ENCODE measurements at places on chromosomes 3 and 15.

DNA sequence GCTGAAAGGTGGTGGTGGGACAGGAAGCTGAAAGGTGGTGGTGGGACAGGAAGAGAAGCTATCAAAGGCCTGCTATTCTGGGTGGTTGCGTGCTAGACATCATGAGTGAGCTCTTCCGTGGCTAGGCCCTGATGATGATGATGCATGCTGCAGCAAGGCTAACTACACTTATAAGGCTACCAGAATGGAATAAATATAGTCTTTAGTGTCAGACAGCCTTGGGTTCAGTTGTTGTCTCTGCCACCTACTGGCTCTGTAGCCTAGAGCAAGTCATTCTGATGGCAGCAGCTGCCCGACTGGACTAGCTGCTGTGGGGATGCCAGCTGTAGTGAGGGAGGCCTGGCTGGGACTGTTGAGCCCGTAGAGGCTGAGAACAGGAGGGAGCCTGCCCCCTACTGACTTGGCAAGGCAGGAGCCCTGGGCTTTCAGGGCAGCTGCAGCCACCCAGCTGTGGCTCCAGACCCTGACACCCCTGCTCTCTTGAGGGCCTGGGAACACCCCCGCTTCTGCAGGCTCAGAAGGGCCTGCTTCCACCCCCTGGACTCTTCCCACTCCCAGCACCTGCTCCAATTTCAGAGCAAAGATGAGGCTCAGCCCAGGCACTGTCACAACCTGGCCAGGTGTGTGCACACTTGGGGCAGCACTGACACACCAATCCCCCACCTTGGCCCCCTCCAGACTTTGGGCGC, 21.4 kb upstream of the ZBED2 start:
- no peak for DNase-seq

- no peak for DNase-seq
Observed at GRCh38 chr15:92937901-92938300, 37.8 kb downstream of the CHD2 start.

DNA sequence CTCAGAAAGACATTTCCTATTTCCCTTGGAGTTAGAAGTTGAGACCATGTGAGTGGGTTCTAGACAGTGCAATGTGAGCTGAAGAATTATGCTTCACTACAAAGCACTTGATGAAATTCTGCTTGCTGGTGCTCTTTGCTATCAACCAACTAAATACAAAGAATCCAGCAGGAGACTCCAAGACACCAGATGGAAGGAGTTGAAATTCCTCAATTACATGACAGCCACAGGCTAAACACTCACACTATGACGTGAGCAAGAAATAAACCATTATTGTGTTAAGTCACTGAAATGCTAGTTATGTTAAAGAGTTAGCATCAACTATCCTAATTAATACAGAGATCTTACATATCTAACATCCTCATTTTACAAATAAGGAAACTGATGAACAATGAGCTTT, 8.2 kb upstream of the MAP4 start:
- DNase-seq = no peak

GRCh38 chr3:153166206-153166605, 4.2 kb downstream of the RAP2B start:
- DNase-seq = peak; percentile 69

GRCh38 chr3:120471643-120472042, 20.9 kb upstream of the FSTL1 start:
- no peak for DNase-seq

- no peak for DNase-seq
Observed at GRCh38 chr3:194373899-194374298, 4.4 kb upstream of the LRRC15 start.

DNA sequence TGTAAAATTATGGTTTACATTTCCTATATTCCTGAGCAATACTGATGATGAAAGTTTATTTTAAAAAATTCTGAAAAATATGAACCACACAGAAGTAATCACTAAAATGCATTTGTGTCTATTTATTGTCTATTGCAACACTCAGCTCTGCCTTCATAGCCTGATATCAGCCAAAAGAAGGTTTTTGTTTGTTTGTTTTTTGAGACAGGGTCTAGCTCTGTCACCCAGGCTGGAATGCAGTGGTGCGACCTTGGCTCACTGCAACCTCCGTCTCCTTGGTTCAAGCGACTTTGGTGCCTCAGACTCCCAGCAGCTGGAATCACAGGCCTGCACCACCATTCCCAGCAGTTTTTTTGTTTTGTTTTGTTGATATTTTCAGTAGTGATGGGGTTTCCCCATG, 1560.2 kb downstream of the SI start:
- no peak for DNase-seq

DNA sequence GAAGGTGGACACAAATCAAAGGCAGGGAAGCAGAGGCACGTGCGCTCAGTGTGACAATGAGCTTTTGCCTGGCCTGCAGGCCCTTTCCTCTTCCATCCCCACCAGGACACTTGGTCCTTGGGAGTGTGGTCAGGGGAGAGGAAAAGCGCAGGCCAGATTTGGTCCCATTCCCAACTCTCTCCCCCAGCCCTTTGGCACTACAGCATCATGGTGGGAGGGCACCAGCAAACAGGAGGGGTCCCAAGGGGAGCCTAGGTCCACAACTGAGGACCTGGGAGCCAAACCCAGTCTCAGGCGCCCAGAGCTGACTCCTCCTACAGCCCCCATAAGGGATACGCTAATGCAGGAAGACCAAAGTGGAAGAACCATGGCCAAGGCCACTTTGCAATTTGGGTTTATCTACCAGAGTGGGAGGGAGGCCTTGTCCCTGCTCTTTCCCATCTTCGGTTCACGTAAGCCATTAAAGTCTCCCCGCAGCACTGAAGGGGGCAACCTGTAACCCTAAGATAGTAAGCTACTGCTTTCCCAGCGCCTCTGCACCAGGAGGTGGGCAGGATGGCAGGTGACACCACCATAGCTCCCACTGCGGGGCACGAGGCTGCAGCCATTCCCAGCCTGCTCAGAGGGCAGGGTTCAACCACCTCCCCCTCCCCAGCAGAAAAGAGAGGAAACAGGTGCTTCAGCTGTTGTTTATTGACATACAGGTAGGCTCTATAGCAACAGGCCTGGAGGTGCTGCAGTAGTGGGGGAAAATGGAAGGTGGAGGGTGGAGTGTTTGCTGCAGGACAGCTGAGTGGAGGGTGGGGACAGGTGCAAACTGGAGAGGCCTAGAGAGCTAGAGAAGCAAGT, 993 bp upstream of the GRAMD2A start:
- DNase-seq = no peak

DNA sequence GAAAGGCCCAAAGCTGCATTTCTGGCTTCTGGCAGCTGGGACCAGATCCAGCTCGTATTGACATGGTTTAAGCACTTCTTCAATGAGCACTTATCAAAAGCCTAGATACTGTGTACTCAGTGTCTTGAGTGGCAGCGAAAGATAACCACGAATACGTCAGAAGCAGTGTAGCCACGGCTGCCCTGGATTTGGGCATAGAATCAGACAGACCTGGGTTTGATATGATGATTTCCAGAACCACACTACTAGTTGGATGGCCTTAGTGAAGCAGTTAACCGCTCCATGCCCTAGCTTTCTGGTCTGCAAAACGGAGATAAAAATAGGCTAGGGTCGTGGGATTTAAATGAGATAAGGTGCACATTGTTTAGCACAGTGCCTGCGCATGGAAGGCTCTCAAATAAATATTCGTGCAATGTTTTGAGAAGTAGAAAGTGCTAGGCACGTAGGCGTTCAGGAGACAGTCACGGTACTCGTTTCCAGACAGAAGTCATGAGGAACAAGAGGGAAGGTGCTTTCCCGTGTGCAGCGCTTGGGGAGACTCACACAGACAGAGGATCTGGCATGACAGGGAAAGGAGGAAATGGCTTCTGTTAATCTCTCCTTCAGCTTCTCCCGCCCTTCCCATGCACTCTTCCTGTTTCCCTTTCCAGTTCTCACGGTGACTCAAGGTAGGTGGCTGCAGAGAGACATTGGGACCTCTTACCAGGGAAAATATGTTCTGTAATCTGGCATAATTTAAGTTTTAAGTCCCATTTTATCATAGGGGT, 70.3 kb downstream of the CCNL1 start:
- peak; percentile 14 for DNase-seq

DNA sequence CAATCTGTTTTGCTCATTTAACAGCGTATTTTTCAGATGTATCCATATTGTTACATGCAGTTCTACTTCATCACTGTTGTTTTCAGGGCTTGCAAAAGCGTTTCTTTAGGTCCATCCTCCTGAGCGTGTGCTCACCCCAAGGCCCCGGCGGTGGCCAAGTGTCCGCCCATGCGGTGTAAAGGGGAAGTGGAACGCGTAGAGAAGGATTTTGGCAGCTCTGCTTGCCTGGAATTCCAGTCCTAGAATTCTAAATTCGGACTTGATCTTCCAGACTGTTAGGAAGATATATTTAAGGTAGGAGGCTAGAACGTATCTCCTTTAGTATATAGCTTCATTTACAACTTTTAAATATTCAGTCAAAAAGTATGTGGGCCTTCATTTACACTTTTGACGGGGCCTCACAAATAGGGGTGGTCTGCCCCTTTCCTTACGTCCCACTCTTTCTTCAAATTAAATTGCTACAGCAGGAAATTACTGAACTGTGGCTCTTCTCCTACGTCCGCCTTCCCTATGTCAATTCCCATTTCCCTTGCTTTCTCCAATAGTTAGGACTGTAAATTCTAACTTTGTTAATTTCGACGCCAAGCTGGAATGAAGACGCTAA, 609 bp upstream of the TBC1D23 start:
- no peak for DNase-seq

DNA sequence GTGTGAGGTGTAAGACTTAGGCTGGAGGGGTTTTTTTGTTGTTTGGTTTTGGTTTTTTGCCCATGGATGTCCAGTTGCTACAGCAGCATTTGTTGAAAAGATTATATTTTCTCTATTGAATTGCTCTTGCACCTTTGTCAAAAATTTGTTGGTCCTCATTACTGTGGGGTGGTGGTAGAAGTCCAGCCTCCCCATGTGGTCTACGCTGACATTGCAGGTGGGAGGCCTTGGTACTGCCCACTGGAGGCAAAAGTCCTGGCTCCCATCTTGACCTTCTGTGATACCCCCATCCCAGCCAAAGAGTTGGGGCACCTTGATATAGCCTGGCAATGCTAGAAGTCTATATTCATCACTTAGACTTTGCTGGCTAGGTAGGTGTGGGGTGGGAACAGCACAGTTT, 5.4 kb upstream of the RAB6B start:
- DNase-seq = peak; percentile 45

DNA sequence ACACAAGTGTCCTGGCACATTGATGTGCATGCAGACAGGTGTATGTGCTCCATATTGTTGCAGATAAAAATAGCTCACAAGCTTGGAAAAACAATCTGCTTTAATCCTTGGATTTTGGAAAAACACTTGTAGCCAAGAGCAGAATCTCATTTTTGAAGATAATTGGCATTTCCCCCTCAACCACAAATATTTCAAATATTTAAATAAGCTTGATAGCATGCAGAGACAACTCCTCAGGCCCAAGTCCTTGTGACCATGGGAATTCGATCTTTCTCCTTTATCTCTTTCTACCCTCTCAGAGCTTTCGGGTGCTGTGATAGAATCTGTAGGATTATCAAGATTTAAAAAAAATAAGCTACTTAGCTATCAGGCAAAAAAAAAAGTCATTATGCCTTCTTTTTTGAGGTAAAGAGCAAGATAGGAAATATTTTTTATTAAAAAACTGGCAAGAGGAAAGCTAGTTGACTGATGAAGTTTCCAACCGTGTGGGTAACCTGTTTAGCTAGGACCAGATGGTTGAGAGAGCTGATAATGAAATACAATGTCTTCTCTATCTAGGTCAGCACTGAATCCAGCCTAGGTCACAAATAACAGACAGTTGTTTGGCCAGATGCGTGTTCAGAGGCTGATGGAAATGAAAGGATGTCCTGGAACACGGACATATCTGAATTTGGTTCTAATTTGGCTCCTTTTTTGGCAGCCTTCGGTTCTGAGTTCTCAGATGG, 54.9 kb upstream of the SNRK start:
- DNase-seq = no peak

GRCh38 chr3:106206146-106206545, 337.3 kb upstream of the CBLB start:
- no peak for DNase-seq

- no peak for DNase-seq
Observed at GRCh38 chr15:101349047-101349951, 54.3 kb upstream of the SNRPA1 start.

GRCh38 chr3:12370758-12371157, 81.9 kb downstream of the PPARG start:
- no peak for DNase-seq

DNA sequence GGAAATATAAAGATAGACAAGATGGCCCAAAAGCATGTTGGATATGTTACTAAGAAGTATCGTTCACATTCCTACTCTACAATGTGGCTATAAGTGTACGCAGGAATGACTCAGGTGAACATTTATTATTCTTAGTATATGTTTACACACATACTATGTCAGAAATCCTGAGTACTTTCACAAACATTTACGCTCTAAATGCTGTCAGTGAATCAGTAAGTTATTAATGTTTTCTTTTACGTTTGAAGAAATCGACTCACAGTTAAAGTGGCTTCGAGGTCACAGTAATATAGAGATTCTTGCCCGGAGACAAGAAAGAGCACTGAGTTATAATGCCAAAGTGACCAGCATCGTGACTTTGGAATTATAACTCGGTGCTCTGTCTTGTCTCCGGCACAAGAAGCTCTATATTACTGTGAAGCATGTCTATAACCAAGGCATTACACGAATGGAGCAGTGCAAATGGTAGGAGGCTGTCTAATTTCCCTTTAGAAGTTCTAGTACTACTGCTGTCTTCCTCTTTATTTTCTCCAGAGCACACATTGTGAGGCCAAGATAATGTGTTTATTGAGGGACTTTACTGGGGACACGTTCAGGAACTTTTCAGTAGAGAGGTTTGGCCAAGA, 61.8 kb upstream of the P3H2 start:
- no peak for DNase-seq

DNA sequence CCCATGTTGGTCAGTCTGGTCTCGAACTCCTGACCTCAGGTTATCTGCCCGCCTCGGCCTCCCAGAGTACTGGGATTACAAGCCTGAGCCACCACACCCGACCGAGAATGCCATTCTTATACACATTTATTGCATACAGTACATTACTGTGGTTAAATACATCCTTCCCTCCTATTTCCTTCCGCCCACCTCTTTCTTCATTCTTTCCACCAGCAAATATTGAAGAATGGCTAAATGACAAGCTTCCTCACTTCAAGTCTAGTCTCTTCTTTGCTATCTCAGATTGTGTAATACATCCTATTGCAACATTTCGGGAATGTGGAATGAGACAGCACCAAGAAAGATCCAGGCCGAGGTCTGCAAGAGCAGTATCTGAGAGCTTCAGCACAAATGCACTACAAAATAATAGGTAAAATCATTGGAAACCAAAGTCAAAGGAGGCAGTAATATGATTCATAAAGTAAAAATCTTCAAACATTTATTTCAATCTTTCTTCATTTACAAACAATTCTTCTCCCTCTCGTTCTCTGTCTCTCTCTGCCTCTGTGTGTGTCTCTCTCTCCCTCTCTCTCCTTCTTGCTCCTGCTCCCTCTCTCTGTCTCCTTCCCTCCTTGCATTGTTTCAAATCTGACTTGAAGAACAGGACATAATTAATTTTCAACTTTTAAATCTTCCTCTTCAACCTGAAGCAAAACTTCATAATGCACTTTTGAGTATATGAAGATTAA, 94.7 kb upstream of the TGFBR2 start:
- DNase-seq = no peak
